ENCODE measurements at places on chromosomes 7 and 10.

DNA sequence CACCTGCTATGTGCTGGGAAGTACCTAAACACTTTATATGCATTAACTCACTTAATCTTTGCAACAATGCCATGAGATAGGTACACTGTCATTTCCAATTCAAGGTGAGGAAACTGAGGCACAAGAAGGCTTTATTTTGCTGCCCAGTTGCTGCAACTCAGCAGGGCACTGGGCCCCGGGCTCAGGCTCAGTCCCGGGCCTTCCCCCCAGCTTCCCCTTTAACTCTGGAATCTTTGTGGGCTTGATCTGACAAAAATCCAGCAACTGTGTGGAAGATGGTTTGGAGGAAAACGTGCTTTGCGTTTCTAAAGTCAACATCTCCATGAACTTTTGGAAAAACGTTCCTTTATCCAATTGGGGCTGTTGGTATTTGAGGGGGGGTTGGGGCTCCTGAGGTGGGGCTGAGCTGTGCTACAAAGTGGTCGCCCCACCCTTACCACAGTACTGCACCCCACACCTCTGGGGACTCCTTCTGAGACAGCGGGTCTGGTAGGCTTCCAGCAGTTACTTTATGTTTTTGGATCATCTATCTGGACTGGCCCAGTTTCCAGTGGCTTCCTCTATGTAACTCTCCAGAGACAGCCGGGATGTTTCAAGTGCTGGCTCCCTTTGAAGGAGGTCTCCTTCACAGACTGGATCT lies 40.5 kb upstream of the CAMK1D start:
- DNase-seq = no peak

DNA sequence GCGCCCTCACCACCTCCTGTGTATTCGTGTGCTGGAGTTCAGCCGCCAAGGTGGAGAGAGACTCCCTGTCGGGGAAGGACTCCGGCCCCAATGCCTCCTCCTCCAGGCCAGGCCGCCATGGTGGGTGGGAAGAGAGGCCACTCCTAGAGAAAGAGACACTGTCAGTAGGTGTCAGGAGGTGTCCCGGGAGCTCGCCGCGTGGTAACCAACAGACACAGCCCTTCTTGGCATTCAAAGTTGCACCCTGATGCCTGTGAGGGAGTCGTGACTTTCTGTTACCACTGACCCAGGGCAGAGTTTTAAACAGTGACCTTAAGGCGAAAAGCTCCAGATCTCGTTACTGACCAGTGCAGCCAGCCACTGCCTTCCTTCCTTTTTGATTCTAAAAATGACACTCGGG lies 155.2 kb downstream of the CUX1 start:
- DNase-seq = no peak

DNA sequence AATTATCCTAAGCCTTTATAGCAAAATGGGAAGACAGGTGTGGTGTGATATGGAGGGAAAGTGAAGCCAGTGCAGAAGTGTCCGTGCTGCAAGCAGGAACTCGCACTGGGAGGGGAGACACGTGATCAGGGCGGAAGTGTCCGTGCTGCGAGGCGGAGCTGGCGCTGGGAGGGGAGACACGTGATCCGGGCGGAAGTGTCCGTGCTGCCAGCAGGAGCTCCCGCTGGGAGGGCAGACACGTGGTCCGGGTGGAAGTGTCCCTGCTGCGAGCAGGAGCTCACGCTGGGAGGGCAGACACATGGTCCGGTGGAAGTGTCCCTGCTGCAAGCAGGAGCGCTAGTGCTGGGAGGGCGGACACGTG lies 40.5 kb upstream of the PRKAR1B start:
- no peak for DNase-seq

DNA sequence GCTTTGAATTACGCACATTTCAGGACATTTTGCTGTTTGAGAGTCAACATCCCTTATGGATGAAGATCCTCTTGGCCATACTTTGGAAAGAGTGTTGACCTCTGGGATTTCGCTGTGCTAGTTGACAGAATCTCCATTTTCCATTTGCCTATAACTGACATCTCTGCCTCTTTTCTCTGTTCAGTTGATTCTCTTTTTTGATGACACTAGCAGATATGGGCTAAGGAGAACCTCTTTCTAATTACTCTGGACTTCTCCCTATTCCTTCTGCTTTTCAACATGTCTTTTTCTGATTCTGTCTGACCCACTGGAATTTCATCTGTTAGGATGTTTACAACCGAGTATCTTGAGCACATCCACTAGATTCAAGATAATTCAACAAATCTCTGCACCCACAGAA lies 311.5 kb downstream of the CAMK1D start:
- DNase-seq = no peak

DNA sequence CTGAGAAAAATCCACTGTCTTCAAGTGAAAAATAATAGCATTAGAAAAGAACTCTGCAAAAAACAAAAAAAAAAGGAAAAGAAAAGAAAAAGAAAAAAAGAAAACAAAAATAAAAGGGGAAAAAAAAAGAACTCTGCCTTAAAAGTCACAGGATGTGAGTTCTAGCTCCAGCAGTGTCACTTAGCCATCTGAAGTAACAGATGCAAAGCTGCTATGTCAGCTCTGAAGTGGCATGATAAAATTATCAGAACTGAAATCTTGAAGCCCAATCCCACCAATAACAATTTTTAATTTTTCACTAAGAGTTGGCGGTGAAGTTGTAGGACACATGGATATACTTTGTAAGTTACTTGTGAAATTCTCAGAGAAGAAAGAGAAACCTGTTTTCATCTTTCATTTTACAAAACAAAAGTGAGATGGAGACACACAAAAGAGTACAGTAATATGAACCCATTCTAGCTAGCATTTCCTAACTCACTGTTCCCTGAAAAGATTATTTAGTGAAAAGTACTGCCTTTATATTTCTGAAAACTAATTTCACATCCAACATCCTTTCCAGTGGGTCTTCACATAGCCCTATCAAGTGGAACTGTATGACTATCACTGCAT lies 103.5 kb downstream of the ELAPOR2 start:
- DNase-seq = no peak

- no peak for DNase-seq
Observed at GRCh38 chr7:155377071-155377837, 79.6 kb downstream of the INSIG1 start.

All from EL (cell line).